Activated CD8-positive, alpha-beta memory T cell treated with anti-CD3 and anti-CD28 coated beads, Interleukin-2, amount 10 ng/mL, durations not matched to agents 7 days and 5 days (primary cell): ENCODE measurements at places on chromosomes 2 and 18.
A peak's percentile ranks its signal among the peaks of the same experiment; 100 is the strongest.

- no peaks in the 10 kb centered on the region for H3K27me3 ChIP-seq
- no peak overlapping the region for H3K27ac ChIP-seq
- H3K36me3 ChIP-seq: no peaks in the 10 kb centered on the region
Measured at GRCh38 chr2:190636361-190636760, 12.5 kb upstream of the NAB1 start.

GRCh38 chr2:65654496-65654895, 222.1 kb upstream of the SPRED2 start:
- no peak overlapping the region for H3K4me3 ChIP-seq
- H3K27ac ChIP-seq: no peak overlapping the region
- no peaks in the 10 kb centered on the region for H3K4me1 ChIP-seq
- DNase-seq: no peak
- H3K27me3 ChIP-seq: peaks cover 17% of the 10 kb centered on the region
- no peaks in the 10 kb centered on the region for H3K36me3 ChIP-seq

- H3K27me3 ChIP-seq: peaks cover 6% of the 10 kb centered on the region
- no peak overlapping the region for H3K4me3 ChIP-seq
- DNase-seq: no peak
- H3K36me3 ChIP-seq: no peaks in the 10 kb centered on the region
- H3K27ac ChIP-seq: no peak overlapping the region
Measured at GRCh38 chr18:46399303-46399702, 257.7 kb downstream of the LOXHD1 start.

DNA sequence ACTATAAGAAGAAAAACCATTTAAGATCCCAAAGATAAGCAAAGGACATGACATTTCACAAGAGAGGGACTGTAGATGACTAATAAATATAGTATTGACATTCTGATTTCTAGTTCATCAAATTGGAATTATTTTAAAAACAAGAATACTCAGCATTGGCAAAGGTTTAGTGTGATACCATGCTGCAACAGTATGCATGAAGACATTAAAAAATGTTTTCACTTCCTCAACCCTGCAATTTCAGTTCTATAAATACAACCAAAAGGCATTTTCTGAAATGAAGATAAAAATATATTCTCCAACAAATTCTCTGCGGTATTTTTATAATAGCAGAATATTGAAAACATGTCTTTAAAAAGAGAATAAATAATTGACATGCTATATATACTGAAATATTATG, 2.1 kb downstream of the C2orf81 start:
- H3K4me3 ChIP-seq: no peak overlapping the region
- no peak overlapping the region for H3K27ac ChIP-seq
- peaks cover 3% of the 10 kb centered on the region for H3K36me3 ChIP-seq
- H3K27me3 ChIP-seq: peaks cover 18% of the 10 kb centered on the region

GRCh38 chr2:190637281-190637734, 11.6 kb upstream of the NAB1 start:
- H3K4me1 ChIP-seq: no peaks in the 10 kb centered on the region
- no peaks in the 10 kb centered on the region for H3K36me3 ChIP-seq
- no peak overlapping the region for H3K27ac ChIP-seq
- H3K4me3 ChIP-seq: no peak overlapping the region
- no peaks in the 10 kb centered on the region for H3K27me3 ChIP-seq

DNA sequence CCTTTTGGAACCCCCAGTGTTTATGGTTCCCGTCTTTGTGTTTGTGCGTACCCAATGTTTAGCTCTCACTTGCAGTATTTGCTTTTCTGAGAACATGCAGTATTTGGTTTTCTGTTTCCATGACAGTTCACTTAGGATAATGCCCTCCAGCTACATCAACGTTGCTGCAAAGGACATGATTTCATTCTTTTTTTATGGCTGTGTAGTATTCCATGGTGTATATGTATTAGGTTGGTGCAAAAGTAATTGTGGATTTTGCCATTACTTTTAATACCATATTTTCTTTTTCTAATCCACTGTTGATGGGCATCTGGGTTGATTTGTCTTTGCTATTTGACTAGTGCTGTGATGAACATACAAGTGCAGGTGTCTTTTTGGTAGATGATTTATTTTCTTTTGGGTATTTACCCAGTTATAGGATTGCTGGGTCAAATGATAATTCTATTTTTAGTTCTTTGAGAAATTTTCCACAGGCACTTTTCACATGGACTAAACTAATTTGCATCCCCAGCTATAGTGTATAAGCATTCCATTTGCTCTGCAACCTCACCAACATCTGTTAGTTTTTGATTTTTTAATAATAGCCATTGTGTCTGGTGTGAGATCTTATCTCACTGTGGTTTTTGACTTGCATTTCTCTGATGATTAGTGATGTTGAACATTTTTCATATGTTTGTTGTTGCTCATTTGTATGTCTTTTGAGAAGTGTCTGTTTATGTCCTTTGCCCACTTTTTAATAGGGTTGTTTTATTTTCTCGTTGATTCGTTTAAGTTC, 63.6 kb downstream of the CERS6 start:
- peaks cover 7% of the 10 kb centered on the region for H3K27me3 ChIP-seq
- H3K4me3 ChIP-seq: no peak overlapping the region
- H3K27ac ChIP-seq: no peak overlapping the region
- no peaks in the 10 kb centered on the region for H3K36me3 ChIP-seq

DNA sequence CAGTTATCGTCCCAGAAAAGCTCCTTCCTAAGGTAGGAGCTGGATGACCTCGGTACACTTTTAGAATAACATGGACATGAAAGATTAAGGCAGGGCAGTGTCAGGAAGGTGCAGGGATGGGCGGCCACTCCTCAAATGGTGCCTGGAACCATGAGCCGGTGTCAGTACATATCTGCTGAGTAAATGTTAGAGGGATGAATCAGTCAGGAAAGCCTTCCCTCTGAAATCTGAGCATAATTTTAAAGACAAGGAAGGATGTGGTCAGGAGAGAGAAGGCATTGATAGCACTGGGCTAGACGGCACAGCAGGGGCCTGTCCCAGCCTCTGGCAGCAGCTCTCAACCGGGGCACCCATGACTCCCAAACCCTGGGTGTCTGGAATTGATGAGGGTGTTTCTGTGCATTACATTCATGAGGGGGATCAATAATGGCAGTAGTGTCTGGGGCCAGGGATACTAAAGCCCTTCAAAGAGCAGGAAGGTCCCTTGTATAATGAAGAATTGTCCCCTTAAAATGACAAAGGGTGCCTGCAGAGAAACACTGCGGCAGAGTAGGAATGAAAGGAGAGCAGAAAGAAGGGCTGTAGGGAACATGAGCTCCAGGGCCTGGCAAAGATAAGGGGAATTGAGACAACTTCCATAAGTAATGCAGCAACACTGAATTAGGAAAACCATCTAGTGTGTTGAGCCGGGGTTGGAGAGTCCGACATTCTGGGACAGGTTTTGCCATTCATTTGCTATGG, 162.3 kb upstream of the REV1 start:
- no peak overlapping the region for H3K4me3 ChIP-seq
- H3K4me1 ChIP-seq: no peaks in the 10 kb centered on the region
- no peak for DNase-seq
- H3K27me3 ChIP-seq: peaks cover 5% of the 10 kb centered on the region
- no peak overlapping the region for H3K27ac ChIP-seq

DNA sequence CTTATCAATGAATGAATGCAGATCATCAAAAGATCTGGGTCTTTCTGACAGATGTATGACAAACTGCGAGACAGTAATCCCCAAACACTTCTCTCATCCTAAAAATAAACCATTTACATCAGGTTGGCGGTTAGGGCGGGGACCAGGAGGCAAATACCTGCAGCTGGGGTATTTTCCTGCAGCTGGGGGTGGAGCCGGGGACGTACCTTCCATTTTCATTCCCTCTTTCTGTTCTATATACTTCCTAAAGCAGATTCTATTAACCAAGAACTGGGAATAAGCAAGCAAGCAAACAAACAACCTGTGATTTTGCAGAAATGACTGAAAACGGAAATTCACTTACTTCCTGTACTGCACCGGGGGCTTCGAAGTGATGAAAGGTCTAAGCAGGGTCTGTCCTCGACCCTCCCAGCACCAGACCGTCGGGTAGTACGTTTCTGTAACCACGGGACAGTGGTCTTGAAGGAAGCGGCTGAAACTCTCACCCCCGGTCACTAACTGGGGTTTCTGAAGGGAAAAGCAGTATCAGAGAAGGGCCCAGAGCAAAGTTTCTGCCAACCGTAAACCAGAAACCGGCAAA, 1.2 kb downstream of the ABHD3 start:
- peak overlapping the region; percentile 97 for H3K4me3 ChIP-seq
- no peaks in the 10 kb centered on the region for H3K27me3 ChIP-seq
- H3K4me1 ChIP-seq: peaks cover 30% of the 10 kb centered on the region
- H3K36me3 ChIP-seq: peaks cover 34% of the 10 kb centered on the region
- DNase-seq: peak; percentile 53

GRCh38 chr2:123688231-123688940, 336.7 kb upstream of the CNTNAP5 start:
- no peaks in the 10 kb centered on the region for H3K4me1 ChIP-seq
- no peaks in the 10 kb centered on the region for H3K36me3 ChIP-seq
- H3K4me3 ChIP-seq: no peak overlapping the region
- DNase-seq: no peak
- H3K27ac ChIP-seq: no peak overlapping the region
- no peaks in the 10 kb centered on the region for H3K27me3 ChIP-seq

DNA sequence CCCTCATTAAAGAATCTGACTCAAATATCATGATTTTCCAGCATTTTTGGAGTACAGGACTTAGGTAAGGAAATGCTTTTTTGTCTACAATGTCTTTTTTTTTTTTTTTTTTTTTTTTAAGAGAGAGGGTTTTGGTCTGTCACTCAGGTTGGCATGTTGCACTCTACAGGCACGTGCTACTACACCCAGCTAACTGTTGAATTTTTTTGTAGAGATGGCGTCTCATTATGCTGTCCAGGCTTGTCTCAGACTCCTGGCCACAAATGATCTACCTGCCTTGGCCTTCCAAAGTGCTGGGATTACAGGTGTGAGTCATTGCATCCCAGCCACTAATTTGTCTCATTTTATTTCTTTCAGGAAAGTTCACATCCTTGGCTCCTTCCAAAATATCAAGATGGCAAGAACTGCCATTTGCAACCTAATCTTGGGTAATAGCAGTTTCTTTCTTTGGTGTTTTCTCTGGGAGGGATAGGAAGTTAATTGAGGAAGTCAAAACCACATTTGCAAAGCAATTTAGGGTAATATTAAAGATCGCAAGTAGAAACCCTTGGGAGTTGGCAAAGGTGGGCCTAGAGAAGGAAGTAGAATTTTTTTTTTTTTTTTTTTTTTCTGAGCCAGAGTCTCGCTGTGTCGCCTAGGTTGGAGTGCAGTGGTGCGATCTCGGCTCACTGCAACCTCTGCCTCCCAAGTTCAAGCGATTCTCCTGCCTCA, 15.5 kb downstream of the PNO1 start:
- H3K36me3 ChIP-seq: peaks cover 17% of the 10 kb centered on the region
- no peak overlapping the region for H3K4me3 ChIP-seq
- H3K27ac ChIP-seq: no peak overlapping the region
- no peaks in the 10 kb centered on the region for H3K27me3 ChIP-seq

DNA sequence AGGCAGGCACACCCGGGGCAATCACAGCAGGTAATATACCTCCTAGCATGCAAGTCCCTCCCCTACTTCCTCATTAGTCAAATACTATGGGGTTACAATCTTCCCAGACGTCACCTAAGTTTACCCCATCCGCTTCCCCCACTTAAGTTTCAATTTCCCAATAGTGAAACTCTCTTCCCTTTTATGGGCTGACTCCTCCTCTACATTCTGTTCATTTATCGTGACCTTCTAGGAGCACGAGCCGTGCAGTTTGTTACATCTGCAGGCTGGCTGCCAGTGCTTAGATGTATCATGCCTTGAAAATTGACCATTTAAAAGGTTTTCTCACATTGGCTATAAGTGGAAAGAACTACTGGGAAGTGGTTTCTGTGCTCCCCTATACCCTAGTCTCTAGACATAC, 1357.8 kb upstream of the CRIM1 start:
- no peaks in the 10 kb centered on the region for H3K27me3 ChIP-seq
- DNase-seq: no peak
- H3K4me1 ChIP-seq: no peaks in the 10 kb centered on the region
- no peaks in the 10 kb centered on the region for H3K36me3 ChIP-seq
- no peak overlapping the region for H3K27ac ChIP-seq

GRCh38 chr2:169585673-169586072, 1.5 kb downstream of the PPIG start:
- peaks cover 36% of the 10 kb centered on the region for H3K36me3 ChIP-seq
- peak overlapping the region; percentile 100 for H3K4me3 ChIP-seq
- peaks cover 37% of the 10 kb centered on the region for H3K4me1 ChIP-seq
- no peak for DNase-seq
- H3K27ac ChIP-seq: peak overlapping the region; percentile 100

GRCh38 chr18:54822872-54823845, 5.1 kb upstream of the RAB27B start:
- peaks cover 8% of the 10 kb centered on the region for H3K4me1 ChIP-seq
- no peak overlapping the region for H3K4me3 ChIP-seq
- H3K27me3 ChIP-seq: peaks cover 16% of the 10 kb centered on the region

DNA sequence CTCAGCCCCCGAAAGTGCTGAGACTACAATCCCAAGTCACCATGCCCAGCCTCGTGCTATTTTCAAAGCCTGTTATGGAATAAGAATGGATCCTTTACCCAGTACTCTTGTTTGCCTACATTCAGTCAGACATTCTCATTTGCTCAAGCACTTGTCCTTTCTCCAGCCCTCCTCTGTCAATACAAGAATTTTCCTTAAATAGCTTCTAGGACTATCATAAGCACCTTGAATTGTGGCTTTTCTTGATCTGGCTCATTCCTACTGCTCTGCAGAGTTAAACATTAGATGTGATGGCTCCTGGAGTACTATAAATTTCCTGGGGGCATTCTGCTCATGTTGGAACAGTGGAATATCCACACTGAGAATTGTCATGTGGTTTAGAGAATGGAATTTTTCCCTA, 506.1 kb downstream of the ARHGAP15 start:
- H3K4me3 ChIP-seq: no peak overlapping the region
- H3K36me3 ChIP-seq: peaks cover 52% of the 10 kb centered on the region
- H3K27me3 ChIP-seq: no peaks in the 10 kb centered on the region
- no peak overlapping the region for H3K27ac ChIP-seq

- no peaks in the 10 kb centered on the region for H3K36me3 ChIP-seq
- peaks cover 7% of the 10 kb centered on the region for H3K4me1 ChIP-seq
- H3K27me3 ChIP-seq: no peaks in the 10 kb centered on the region
- H3K27ac ChIP-seq: no peak overlapping the region
Measured at GRCh38 chr2:162091325-162092007, 17.5 kb upstream of the DPP4 start.

GRCh38 chr2:119117891-119118882, 40.4 kb downstream of the C1QL2 start:
- DNase-seq: peak; percentile 11
- H3K27ac ChIP-seq: no peak overlapping the region
- H3K4me3 ChIP-seq: no peak overlapping the region
- H3K4me1 ChIP-seq: no peaks in the 10 kb centered on the region
- no peaks in the 10 kb centered on the region for H3K27me3 ChIP-seq
- no peaks in the 10 kb centered on the region for H3K36me3 ChIP-seq
